ENCODE measurements at places on chromosomes 16 and 17.

DNA sequence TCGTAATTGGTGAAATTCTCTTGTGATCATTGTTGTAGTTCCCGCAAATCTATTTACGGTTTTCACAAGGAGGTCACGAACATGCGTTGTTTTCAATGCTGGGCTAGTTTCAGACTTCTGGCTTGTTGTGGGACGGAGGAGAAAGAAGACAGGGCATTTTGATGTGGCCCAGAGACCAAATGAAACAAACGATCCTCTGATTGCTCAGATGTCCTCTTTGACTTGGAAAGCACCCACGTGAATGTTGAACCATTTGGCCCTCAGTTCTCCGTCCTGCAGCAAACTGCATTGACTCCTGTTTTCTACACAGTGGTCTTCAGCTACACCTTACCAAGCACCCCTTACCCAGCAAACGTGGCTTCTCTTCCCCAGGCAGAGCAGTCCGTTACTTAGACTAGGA is 391.0 kb downstream of the WWOX start:
- DNase-seq, result no peak

DNA sequence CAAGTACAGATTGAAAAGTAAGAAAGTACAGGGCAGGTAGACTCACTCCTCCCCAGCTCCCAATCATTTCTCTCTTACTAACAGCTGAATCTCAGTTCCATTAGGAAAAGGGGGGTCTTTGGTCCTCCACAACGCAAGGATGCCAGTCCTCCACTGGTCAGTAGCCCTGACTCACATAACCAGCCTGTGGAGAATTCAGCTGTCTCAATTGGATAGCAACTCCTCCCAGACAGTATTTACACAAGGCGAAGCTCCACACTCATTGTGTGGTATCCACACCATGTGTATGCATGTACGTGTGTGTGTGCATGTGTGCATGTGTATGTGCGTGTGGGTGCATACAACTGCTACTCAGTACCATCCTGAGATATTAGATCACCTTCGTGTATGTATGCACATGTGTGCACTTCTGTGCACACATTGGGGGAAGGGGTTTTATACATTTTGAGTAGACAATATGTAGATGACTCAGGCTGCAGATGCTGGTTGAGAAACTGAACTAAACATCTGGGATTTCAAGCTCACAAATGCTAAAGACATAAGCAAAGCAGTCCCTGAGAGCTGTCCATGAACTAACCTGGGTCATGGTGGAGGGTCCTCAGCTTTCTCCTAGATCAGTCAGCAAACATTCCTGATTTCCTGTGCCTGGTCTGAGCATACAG is 240.1 kb downstream of the SLC39A11 start:
- DNase-seq, result no peak

- no peak for DNase-seq
These were observed 4.9 kb downstream of the IRX6 start for GRCh38 chr16:55328611-55329569.

GRCh38 chr16:53899431-53899830 is 195.5 kb downstream of the FTO start:
- no peak for DNase-seq

GRCh38 chr17:64494121-64494520 is 2.7 kb downstream of the POLG2 start:
- DNase-seq, result no peak

GRCh38 chr17:81959362-81960129 is 1.4 kb downstream of the NOTUM start:
- no peak for DNase-seq

DNA sequence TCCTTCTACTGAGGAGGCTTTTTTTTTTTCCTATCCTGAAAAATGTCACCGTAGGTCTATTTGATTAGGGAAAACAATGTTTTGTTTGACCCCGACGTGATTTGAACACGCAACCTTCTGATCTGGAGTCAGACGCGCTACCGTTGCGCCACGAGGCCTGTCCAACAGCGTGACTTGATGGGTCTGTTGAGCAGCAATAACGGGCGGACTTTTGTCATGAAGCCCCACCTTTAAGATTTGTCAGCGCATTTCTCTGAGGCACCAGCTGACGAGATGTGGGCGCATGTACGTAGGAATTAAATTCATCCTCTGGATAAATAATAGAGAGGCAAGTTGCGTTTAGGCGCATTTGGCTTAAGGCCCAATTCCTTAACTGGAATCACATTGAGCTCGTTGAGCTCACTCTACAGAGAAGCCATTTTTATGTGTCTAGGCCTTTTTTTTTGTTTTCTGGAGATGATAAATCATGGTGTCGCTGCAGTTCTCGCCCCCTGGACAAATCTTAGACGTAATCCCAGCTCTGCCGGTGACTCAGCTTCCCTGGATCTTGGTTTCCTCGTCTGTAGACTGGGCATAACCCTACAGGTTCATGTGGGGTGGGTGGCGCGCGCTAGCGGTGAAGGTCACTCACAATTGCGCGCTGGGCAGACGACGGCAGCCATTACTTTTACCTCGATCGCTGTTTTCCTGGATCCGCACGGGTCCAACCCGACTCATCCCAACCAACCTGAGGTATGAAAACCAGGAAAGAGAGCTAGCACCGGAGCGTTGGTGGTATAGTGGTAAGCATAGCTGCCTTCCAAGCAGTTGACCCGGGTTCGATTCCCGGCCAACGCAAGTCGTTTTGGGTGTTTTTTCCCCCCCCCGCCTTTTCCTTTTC is 10.6 kb upstream of the AURKB start:
- DNase-seq, result peak; percentile 72

DNA sequence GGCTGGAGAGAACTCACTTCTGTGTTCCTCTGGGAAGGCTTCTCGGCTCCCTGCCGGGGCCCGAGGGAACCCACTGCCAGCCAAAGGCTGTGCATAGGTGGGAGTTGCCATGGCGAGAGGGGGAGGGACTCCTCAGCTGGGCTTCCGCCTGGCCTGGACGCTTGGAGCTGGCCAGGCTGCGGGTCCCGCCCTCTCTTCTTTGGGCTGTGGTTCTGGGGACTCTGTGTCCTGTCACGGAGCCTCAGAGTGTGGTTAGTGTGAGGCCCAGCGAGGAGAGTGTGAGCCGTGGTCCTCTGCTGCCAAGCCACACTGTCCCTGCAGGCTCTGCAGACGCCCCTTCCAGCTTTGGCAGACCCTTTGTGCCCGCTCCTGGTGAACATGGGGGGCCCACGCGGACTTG is 123.1 kb downstream of the OR1D5 start:
- DNase-seq, result no peak

- DNase-seq, result no peak
These were observed 2.3 kb downstream of the SGSH start for GRCh38 chr17:80217703-80218362.

- DNase-seq, result no peak
These were observed 603.8 kb upstream of the CA10 start for GRCh38 chr17:52762147-52762793.

- no peak for DNase-seq
These were observed 25.6 kb downstream of the MRM3 start for GRCh38 chr17:807523-808294.

DNA sequence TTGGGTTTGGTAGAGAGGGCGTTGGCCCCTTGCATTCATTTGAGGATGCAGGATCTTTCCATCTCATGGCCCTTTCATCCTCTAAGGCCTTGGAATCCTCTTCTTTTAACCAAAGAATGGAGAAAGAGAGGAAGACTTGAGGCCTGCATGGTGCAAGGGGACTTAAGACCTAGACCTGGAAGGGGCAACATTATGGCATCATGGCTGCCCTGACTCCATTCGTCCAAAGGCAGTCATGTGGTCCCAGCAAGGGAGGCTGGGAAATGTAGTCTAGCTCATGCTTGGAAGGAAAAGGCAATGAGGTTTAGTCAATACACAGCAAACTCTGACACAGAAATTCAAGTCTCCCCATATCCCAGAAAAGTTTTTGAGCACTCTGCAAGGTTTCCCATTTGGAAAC is 30.7 kb upstream of the CDRT4 start:
- DNase-seq, result no peak

DNA sequence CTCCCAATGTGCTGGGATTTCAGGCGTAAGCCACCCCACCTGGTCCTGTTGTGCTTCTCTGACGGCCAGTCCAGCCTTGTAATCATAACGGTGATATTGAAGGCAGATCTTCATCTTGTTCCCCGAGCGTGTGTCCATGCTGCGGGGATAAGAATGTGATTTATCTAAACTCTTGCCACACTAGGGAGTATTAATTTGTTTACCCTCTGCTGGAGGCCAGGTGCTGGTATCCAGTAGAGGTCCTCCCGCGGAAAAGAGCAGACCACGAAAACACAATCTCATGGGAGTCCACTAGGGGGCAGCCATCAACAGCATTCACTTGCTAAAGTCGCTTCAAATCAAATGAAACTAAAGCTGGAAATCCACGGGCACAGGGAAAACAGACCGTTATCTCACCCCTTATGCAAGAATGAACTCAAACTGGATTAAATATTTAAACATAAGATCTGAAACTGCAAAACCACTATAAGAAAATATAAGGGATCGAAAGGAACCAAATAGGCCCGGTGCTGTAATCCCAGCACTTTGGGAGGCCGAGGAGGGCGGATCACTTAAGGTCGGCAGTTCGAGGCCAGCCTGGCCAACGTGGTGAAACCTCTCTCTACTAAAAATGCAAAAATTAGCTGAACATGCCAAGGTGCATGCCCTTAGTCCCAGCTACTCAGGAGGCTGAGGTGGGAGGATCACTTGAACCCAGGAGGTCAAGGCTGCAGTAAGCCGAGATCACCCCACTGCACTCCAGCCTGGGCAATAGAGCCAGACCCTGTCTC is 22.3 kb upstream of the RBBP6 start:
- peak; percentile 42 for DNase-seq

- DNase-seq, result no peak
These were observed 3.5 kb downstream of the RAB40C start for GRCh38 chr16:593406-593805.

- peak; percentile 11 for DNase-seq
These were observed 64.2 kb downstream of the BMERB1 start for GRCh38 chr16:15498427-15499175.

DNA sequence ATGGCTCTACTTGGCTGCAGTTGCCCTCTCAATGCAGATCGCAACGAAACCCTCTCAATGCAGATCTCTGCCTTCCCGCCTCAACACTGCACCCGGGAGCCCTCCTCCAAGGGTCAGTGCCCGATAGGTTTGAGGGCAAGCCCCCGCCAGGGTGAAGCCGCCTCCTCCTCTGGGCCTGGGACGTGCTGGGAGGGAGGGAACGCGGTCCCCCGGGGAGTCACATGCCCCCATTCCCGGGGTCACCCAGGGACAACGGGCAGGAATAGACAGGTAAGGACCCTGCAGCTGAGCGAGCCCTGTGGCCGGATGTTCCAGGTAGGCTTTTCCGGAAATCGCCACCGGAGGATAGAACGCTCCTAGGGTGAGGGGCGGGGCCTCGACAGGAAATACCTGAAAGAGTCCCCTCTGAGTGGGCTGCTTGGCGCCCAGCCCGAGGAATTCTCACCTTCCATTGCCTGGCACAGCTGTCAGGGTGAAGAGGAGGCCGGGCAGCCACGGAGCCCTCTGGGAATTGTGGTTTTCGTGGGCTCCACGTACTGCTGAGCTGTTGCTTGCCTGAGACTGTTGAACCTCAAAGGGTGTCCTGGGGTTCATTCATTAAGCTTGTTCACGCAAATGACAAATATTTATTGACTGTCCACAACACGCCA is 12.8 kb downstream of the ZNF174 start:
- DNase-seq, result no peak

- no peak for DNase-seq
These were observed 31.7 kb downstream of the RPH3AL start for GRCh38 chr17:320809-321385.

- DNase-seq, result peak; percentile 85
These were observed at the start of gene PRKAR1A for GRCh38 chr17:68512247-68512959. Gene PRKAR1A, plus strand, starts transcription at chr17:68512430. Its CDS starts 2,970 bp downstream, at chr17:68515400.
